ENCODE measurements at places on chromosomes 7 and 10.

GRCh38 chr7:157017603-157018327 lies 7.3 kb upstream of the MNX1 start:
- DNase-seq: no peak

DNA sequence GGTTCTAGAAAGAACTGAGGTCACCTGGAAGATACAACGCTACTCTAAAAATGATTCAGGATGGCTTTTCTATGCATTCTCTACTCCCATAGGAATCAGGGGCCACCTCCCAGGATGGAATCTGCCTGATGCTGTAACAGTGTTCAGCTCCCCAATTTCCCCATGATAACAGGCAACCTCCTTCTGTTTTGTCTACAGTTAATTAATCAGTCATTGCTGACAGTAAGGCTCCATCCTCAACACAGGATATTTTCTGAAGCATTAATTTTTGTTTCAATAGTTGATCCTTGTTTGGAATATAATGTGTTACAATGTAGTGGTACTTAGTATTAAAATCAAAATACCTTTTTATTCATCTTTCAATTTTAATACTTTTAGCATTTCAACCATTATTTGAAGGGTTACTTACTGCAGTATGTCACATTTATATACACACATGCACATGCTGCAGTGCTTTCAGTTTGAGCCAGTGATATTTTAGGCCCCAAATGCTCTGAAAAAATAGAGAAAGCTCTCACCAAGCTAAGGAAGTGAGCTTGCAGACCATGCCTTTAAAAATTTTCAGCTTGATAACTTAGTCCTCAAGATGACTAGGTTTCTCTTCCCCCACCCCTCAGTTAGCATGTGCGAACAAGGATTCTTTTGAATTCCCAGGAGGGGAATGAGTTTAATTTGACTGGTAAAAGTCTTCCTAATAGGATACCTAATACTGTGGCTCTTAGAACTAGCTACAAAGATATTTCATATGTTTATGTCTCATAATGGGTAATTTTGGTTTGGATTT lies 592 bp upstream of the PIK3CG start:
- no peak for DNase-seq

- DNase-seq: no peak
Measured at GRCh38 chr7:44373418-44373740, 48.0 kb upstream of the CAMK2B start.

DNA sequence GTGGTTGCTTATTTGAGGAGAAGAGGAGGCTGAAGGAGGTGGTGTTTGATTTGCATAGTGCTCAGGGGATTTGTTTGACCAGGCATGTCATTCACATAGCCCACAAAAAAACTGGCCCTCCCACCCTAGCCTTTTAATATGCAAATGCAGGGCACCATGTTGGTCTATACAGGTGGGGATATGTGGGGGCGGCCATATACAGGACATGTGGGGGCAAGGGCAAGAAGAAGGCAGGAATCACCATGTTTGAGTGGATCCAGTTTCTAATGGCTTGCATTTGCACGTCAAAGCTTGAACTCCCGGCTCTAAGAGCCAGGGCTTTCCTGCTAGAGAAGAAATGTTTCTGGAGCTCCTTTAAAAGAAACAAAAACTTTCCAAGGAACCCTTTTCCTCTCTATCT lies 541.0 kb downstream of the ZWINT start:
- no peak for DNase-seq

DNA sequence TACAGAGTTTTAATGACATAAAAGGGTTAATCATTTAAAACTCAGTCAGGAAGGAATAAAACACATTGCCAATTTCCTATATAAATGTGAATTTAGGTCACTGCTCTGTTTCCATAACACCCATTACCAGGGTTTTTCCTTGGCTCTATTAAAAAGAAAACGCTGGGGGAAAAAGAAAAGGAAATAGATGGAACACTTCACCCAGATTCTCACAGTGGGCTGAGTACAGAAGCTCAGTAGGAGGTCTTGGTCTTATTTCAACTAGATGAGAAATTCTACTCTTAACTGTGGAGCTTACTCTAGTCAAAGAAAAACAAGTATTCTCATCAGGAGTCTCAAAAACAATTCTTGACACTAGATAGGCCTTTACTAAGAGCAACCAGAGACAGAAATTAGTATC lies 36.5 kb downstream of the GLUD1 start:
- DNase-seq: no peak
